ENCODE measurements at places on chromosomes 6 and 20.

GRCh38 chr6:90249458-90249857, 47.2 kb downstream of the BACH2 start:
- DNase-seq, result no peak

GRCh38 chr6:170583756-170584180, 669 bp downstream of the PDCD2 start:
- DNase-seq, result no peak

- no peak for DNase-seq
Measured at GRCh38 chr6:77373955-77374354, 89.3 kb downstream of the HTR1B start.

DNA sequence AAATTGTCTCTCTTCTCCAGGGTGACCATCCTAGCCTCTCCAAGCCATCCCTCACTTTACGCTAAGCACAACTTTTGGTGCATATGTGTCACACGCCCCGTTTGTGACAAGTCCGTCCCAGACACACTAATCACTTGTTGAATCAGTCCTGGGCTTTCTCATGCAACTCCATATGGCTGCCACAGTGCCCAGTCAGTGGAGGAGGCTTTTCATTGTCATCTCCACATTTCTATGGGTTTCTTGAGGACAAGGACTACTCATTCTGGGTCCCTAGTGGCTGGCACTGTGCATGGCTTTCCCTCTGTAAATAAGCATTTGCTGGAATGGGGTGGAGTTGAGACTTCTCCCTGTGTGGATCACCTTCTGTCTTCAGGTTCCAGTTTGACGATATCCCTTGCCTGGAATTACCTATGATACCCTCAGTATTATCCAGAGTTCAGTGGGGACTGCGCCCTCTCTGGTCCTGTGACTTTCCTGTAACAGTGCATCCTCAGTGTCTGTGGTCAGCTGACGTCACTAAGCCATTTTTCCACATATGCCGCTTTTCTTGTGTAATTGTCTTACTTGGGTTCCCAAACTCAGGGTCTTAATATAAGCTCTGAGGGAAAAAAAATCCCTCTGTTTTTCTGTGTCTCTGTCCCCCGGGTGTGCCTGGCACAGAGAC, 59.8 kb upstream of the MYL9 start:
- no peak for DNase-seq

DNA sequence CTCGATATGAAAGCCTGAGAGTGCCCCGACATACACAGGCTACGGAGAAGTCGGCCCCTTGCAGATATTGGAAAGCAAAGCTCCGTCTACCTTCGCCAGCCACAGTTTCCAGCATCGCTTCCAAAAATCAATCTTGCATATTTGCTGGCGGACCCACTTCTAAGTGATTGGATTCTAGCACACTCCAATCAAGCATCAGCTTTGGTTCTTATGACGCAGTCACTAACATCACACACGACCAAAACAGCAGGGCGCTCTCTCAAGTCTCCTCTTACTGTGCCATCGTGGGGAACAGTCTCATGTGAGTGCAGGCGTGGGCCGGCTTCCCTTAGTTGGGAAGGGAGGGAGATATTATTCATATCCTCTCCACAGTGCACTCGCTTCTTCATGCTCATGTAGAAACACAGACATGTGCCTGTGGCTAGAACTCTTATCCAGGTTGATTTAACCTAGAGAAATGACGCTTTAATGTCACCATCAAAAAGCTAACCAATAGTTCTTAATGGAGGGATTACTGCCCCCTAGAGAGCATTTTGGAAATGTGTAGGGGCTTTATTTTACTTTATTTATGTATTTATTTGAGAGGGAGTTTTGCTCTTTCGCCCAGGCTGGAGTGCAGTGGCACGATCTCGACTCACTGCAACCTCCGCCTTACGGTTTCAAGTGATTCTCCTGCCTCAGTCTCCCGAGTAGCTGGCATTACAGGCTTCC, 229.8 kb downstream of the SOD2 start:
- no peak for DNase-seq

Measured in stimulated activated CD8-positive, alpha-beta memory T cell treated with anti-CD3 and anti-CD28 coated beads, Interleukin-15, amount 100 ng/mL, for 1 hour (primary cell).